Fibroblast of skin of left biceps (primary cell): ENCODE measurements at places on chromosomes 11 and 22.

- DNase-seq, result no peak
These were observed 108.9 kb downstream of the KIRREL3 start for GRCh38 chr11:126891556-126892217.

GRCh38 chr11:110827276-110827675 lies 115.0 kb upstream of the ARHGAP20 start:
- no peak for DNase-seq

- no peak for DNase-seq
These were observed 5.9 kb downstream of the CADM1 start for GRCh38 chr11:115498354-115498753.

GRCh38 chr11:131668500-131669400 lies 298.3 kb downstream of the NTM start:
- DNase-seq, result no peak

GRCh38 chr22:25919452-25919851 lies 177.5 kb downstream of the MYO18B start:
- no peak for DNase-seq

GRCh38 chr11:43937434-43938411 lies 4.7 kb upstream of the C11orf96 start:
- DNase-seq, result no peak

DNA sequence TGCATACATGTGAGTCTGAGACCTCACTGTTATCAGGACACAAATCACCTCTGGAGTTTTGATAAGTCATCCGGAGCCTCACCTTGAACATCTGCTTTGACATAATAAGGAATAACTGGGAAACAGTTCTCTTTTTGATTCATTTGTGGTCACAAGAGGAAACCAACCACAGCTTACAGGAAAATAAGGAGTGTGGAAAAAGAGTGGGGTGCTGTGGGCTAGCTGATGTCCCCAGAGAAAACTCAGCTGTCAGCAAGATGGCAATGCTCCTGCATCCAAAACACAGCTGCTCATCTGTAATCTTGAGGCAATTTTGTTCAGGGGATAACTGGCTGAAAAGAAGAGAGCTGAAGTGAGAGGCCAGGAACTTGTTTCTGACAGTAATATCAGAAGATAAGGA lies 416.4 kb upstream of the SYN3 start:
- DNase-seq, result no peak

DNA sequence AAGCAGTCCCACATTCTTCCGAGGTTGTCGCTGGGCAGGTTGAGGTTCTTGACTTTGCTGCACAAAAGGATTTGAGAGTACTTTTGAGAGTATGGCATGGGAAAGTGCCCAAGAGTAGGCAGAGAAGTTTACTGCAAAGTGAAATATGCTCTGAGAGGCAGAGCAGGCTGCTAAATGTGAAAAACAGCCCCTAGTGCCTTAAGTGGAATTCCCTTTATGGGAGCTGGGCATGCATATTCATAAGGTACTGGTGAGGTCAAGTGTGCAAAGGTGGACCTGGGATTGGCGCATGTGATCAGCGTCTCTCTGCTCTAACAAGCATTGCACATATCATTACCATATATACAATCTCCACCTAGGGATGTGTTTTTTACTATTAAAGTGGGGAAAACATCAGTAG lies 12.0 kb upstream of the APOL4 start:
- no peak for DNase-seq
